Aorta (tissue), 5 donors: ENCODE measurements at places on chromosomes 3 and 15. TPM values are rescaled to one million over a fixed set of nuclear protein-coding genes. Genes with fewer than 3 reads are reported as not detected.

The TGM5 gene
- 0.84 TPM for total RNA-seq

GRCh38 chr3:50347187-50347813 lies 1.8 kb upstream of the ZMYND10 start:
- peak; percentile 83 for DNase-seq

GRCh38 chr3:188686324-188686723 lies 485.4 kb upstream of the TPRG1 start:
- DNase-seq, result no peak

GRCh38 chr15:36358523-36358922 lies 220.9 kb upstream of the CDIN1 start:
- DNase-seq, result no peak

GRCh38 chr3:18378218-18378617 lies 46.9 kb downstream of the SATB1 start:
- no peak for DNase-seq
